ENCODE measurements at places on chromosomes 3 and 15. TPM values are rescaled to one million over a fixed set of nuclear protein-coding genes. Genes with fewer than 3 reads are reported as not detected.
A peak's percentile ranks its signal among the peaks of the same experiment; 100 is the strongest.

DNA sequence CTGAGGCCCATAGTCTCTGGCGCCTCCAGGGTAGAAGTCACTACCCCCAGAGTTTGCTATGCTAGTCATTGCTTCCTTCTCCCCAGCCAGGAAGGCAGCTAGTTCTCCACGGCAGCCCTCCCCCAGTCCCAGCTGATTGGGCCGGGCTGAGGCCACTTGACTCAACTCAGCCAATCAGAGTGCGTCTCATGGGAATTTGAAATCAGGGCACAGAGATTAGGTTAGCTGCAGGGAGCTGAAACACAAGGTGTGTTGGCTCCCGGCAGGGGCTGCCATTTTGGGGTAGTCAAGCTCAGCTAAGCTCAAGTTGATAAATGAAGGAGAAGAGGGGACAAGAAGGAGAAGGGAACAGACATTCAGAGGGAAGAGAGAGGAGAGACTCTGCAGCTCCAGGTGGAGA is 32.8 kb downstream of the LINGO1 start:
- H3K27me3 ChIP-seq = no peaks in the 10 kb centered on the region
- H3K27ac ChIP-seq = no peak overlapping the region
- peaks cover 7% of the 10 kb centered on the region for H3K4me1 ChIP-seq
- H3K4me3 ChIP-seq = no peak overlapping the region
- no peaks in the 10 kb centered on the region for H3K36me3 ChIP-seq
- no peak for DNase-seq

NTRK3 gene
- total RNA-seq = 8.9 TPM

GRCh38 chr3:64164349-64164748 is 60.9 kb downstream of the PRICKLE2 start:
- H3K27ac ChIP-seq = no peak overlapping the region
- no peak for DNase-seq
- H3K36me3 ChIP-seq = no peaks in the 10 kb centered on the region
- peaks cover 10% of the 10 kb centered on the region for H3K27me3 ChIP-seq

DNA sequence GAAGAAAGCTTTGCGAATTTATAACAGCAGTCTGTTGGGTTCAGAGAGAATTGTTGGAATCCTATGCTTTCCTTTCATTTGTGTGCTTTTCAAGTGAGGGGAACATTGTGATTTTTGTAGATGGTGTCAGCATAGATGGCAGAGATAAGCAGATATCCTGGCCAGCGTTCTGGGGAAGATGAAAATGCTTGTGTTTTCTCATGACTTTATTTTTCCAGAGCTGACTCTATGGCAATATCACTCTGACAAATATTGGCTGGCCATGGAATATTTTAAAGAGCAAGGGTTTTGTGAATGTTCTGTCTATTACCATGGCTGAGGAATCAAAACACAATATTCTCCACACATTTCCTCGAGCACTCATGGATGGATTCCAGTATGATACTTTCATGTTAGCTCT is 108.8 kb downstream of the MITF start:
- no peak for DNase-seq
- H3K36me3 ChIP-seq = no peaks in the 10 kb centered on the region
- no peak overlapping the region for H3K27ac ChIP-seq
- no peaks in the 10 kb centered on the region for H3K4me1 ChIP-seq

- H3K36me3 ChIP-seq = no peaks in the 10 kb centered on the region
- peaks cover 73% of the 10 kb centered on the region for H3K27me3 ChIP-seq
- no peak for DNase-seq
- peak overlapping the region; percentile 87 for H3K4me3 ChIP-seq
- H3K27ac ChIP-seq = no peak overlapping the region
- H3K4me1 ChIP-seq = peaks cover 13% of the 10 kb centered on the region
These were observed 224.1 kb upstream of the IL12A start for GRCh38 chr3:159764490-159765029.

AADACL2 gene
- not detected for total RNA-seq

- H3K27me3 ChIP-seq = peaks cover 6% of the 10 kb centered on the region
- no peak for DNase-seq
- H3K4me3 ChIP-seq = no peak overlapping the region
- no peak overlapping the region for H3K27ac ChIP-seq
- no peaks in the 10 kb centered on the region for H3K36me3 ChIP-seq
These were observed 58.8 kb upstream of the FAM3D start for GRCh38 chr3:58725326-58725853.

- no peaks in the 10 kb centered on the region for H3K4me1 ChIP-seq
- DNase-seq = no peak
- no peaks in the 10 kb centered on the region for H3K27me3 ChIP-seq
These were observed 977.6 kb downstream of the IGSF11 start for GRCh38 chr3:118057086-118057485.

CDHR4 gene
- total RNA-seq = not detected

DNA sequence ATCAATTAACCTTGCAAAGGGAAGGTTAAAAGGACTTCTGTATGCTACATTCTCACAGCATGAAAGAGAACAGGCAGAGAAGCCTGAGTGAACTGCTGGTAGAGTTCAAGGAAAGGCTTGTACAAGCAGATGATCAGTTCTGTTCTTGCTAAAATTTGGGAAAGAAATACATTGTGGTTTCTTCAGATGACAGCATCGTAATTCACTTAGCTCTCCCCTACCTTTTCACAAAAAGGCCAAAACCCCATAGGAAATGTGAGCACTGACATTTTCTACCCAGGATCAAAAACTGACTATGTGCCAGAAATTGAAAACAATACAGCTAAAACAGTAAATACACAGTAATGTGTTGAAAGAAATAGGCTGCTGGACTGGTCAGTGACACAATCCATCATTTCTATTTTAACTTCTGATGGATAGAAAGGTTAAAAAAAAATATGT is 216.4 kb downstream of the DPH6 start:
- H3K36me3 ChIP-seq = no peaks in the 10 kb centered on the region
- H3K27ac ChIP-seq = no peak overlapping the region
- H3K4me3 ChIP-seq = no peak overlapping the region
- H3K4me1 ChIP-seq = no peaks in the 10 kb centered on the region
- DNase-seq = no peak

DNA sequence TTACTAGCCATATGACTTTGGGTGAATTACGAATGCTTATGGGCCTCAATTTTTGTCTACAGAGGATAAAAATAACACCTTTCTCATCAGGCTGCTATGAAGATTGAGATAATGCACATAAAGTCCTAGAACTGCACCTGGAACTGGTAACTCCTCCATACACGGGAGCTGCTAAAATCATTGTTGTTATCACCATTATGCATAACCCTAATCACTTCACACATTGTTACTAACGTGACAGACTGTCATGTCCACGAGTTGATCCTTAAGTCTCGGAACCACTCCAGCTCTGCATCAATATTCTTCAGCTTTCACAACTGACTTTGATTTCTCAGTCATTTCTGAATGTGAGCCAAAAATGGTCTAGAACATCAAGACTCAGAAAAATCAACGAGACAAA is 64.1 kb downstream of the RFTN1 start:
- no peak overlapping the region for H3K4me3 ChIP-seq
- peaks cover 26% of the 10 kb centered on the region for H3K36me3 ChIP-seq
- no peak for DNase-seq
- no peaks in the 10 kb centered on the region for H3K27me3 ChIP-seq
- H3K27ac ChIP-seq = no peak overlapping the region
- H3K4me1 ChIP-seq = peaks cover 57% of the 10 kb centered on the region

DNA sequence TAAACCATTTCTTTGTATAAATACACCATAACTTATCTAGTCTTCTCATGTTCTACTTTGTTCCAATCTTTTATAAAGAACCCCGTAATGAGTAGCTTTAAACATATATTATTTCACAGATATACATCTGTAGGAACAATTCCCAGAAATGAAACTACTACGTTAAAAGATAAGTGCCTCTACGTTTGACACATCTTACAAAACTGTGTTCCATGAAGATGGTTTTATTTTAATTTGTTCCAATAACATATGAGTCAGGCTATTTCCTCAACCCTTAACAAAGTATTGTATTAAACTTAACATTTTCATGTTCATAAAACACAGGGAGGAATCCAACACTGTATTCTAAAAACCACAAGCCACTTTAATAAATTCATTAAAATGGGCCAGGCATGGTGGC is 52.9 kb downstream of the TRPM7 start:
- H3K4me1 ChIP-seq = peaks cover 7% of the 10 kb centered on the region
- H3K4me3 ChIP-seq = no peak overlapping the region
- H3K27ac ChIP-seq = peak overlapping the region; percentile 88
- H3K36me3 ChIP-seq = peaks cover 23% of the 10 kb centered on the region
- no peak for DNase-seq

- H3K4me3 ChIP-seq = no peak overlapping the region
- no peaks in the 10 kb centered on the region for H3K4me1 ChIP-seq
- no peaks in the 10 kb centered on the region for H3K36me3 ChIP-seq
- no peak for DNase-seq
These were observed 96.7 kb downstream of the LRTM1 start for GRCh38 chr3:54831112-54831511.

MKRN2OS gene
- not detected for total RNA-seq

CAMK2N2 gene
- total RNA-seq = 0.35 TPM

GRCh38 chr3:136804141-136804540 is 14.8 kb upstream of the SLC35G2 start:
- no peak for DNase-seq
- no peaks in the 10 kb centered on the region for H3K27me3 ChIP-seq
- no peak overlapping the region for H3K27ac ChIP-seq
- no peak overlapping the region for H3K4me3 ChIP-seq

- H3K4me1 ChIP-seq = peaks cover 91% of the 10 kb centered on the region
- peak overlapping the region; percentile 8 for H3K27ac ChIP-seq
- peaks cover 47% of the 10 kb centered on the region for H3K27me3 ChIP-seq
- peaks cover 8% of the 10 kb centered on the region for H3K36me3 ChIP-seq
- peak; percentile 81 for DNase-seq
These were observed 24.5 kb downstream of the MB21D2 start for GRCh38 chr3:192892981-192893700.

IQCH gene
- total RNA-seq = 3.7 TPM

- peaks cover 3% of the 10 kb centered on the region for H3K36me3 ChIP-seq
- H3K27ac ChIP-seq = no peak overlapping the region
- H3K27me3 ChIP-seq = no peaks in the 10 kb centered on the region
- DNase-seq = no peak
These were observed 368.2 kb downstream of the OCA2 start for GRCh38 chr15:27730868-27731267.

- DNase-seq = no peak
- H3K27ac ChIP-seq = no peak overlapping the region
- no peaks in the 10 kb centered on the region for H3K27me3 ChIP-seq
- H3K4me3 ChIP-seq = no peak overlapping the region
These were observed 182.5 kb downstream of the ATP10A start for GRCh38 chr15:25680686-25681025.

LRRC31 gene
- total RNA-seq = not detected

DNA sequence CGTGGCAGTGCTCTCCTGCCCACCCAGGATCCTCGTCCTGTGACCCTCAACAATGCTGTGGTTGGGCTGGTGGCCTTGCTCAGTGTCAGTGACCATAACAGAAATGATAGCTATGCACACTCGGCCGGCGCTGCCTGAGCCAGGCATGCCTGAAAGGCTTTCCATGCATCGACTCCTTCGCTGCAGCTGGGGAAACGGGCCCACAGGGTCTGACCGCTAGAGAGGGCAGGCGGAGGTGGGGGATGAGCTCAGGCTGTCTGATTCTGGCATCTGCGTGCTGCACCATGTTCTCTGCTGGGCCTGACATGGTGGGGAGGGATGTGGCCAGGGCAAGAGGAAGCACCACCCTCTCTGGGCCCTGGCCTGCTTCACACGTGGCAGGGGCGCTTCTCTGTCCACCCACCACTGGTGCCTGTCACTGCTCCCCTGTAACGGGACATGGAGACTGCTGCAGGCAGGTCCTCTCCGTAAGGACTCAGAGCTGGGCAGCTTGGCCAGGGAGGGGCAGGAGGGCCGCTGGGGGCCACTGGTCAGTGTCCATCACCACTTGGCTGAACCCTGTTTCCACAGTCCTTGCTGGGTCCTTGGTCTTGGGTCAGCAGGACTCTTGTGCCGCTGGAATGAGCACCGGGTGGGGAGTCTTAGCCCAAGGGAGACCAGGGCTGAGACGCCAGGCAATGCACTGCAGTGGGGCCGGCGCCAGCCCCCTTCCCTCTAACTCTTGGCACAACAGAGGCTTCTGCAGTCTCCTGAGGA is 64.1 kb upstream of the RPL32 start:
- H3K27ac ChIP-seq = no peak overlapping the region
- no peak for DNase-seq

DNA sequence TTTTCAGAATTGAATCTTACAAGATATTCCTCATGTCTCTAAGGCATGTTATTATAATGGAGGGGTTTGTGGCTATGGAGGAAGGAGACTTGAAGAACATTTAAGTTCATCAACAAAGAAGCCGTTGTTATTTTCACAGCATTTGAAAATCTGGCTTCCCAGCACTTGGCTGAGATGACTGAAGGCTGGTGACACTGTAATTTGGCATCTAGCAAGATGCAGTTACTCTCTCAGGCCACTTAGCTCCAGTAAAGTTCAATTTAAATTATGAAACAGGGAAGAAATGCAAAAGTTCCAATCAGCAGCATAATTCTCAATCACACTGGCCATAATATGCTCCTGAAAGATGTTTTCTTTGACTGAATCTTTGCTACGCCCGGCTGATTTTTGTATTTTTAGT is 139.4 kb upstream of the NUDT16 start:
- H3K27me3 ChIP-seq = no peaks in the 10 kb centered on the region
- no peak overlapping the region for H3K4me3 ChIP-seq
- H3K36me3 ChIP-seq = no peaks in the 10 kb centered on the region
- H3K27ac ChIP-seq = no peak overlapping the region
- DNase-seq = no peak

DNA sequence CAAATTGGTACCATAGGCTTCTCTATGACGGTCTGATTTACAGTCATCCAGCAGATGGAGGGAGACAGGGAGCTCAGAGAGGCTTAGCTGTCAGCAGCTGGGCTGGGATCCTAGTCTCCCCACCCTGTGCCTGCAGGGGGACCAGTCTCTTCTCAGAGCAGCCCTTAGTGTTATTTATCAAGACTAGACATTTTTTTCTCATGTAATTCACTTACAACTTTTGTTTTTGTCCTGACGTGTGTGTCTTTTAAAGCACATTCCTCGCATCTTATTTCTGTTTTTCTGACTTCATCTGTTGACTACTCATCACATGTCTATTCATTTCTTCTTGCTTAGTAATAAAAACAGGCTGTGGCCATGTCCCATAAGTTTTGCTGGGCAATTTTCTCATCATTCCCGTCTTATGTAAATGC is 116.1 kb downstream of the KLF13 start:
- no peaks in the 10 kb centered on the region for H3K27me3 ChIP-seq
- peak; percentile 16 for DNase-seq
- H3K27ac ChIP-seq = peak overlapping the region; percentile 64
- no peaks in the 10 kb centered on the region for H3K36me3 ChIP-seq

DNA sequence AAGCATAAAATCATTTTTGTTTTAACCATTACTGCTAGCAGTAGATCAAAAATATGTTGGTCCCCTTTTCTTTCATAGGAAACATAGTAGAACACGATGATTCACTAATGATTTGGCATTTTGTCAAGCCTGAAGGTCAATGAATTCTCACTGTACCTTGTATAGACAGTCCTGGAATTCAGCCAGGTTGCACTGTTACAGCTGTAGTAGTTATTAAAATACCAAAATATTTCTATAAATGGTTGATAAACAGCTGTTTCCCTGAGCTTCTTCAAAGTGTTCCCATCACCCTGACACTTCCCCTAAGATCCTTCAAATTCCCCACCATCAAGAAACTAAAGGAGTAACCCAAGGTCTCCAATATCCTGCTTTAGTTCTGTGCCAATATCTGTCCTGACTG is 200.9 kb downstream of the ATP8B4 start:
- no peaks in the 10 kb centered on the region for H3K4me1 ChIP-seq
- H3K27ac ChIP-seq = no peak overlapping the region
- DNase-seq = no peak
- H3K36me3 ChIP-seq = no peaks in the 10 kb centered on the region

KLHL40 gene
- not detected for total RNA-seq
